Activated CD8-positive, alpha-beta memory T cell treated with anti-CD3 and anti-CD28 coated beads for 1 hour (primary cell): ENCODE measurements at places on chromosomes 2 and 18.
A peak's percentile ranks its signal among the peaks of the same experiment; 100 is the strongest.

- DNase-seq, result no peak
Measured at GRCh38 chr2:28716265-28716865, 35.3 kb upstream of the PPP1CB start.

- no peak for DNase-seq
Measured at GRCh38 chr18:59908799-59909198, 9.0 kb downstream of the PMAIP1 start.

DNA sequence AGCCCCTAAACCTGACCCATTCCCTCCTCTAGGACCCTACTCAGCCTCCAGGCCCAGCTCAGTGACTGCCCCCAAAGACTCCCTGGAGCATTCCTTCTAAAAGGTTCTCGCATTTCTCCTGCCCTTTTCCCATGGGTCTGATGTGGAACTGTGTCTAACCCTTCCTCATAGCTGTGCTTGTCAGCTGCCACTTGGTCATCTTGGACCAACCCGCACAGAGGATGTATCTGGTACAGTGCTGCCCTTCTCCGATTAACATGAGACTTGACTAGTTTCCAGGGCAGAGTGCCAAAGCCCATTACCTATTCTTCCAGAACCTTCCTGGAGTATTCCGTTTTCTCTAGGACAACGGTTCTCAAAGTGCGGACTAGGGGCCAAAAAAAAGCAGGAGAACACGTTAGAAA is 518 bp upstream of the NFU1 start:
- no peak for DNase-seq

DNA sequence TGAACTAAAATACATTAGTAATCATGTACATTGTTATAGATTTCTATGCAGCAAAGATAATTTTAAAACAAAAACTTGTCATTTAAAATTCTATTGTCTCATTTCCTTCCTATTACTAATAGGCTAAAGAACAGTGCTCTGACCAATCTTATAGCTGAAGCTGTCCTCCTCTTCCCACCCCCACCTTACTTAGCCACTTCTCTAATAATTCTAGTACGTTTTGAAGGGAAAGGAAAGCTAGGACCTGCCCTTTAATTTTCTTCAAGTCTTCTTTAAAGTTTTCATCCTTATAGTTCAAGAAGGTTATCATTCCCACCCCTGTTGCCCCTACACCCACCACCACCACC is 121.6 kb downstream of the RBMS1 start:
- DNase-seq, result no peak

DNA sequence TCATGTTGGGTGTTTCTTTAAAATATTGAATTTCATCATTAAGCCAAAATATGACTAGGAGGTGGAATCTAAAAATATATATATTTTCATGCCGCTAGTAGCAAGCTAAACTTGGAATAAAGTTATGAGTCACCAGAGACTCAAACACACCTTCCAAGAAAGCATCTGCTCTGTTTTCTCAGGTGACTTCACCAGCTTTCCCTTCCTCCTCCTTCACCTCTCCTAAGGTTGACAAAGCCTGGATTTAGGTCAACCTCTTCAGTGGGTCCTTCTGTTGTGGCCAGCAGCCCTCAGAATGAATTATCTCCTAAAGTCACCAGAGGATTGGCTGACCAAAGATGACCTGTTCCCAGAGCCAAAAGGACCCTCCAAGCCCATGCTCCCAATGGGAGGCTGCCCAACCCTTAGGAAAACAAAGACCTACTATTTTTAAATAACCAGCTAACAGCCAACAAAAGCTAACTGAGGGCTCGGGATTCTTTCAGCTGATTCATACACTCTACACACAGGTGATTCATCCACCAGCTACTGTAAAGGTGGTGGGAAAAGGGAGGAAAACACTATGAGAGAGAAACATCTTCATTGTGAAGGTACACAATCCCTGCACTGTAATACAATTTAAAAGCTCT is 113.9 kb downstream of the MYO5B start:
- DNase-seq, result no peak

- no peak for DNase-seq
Measured at GRCh38 chr2:67566285-67566684, 169.2 kb downstream of the ETAA1 start.

- peak; percentile 74 for DNase-seq
Measured at GRCh38 chr2:61470122-61470951, 550 bp downstream of the USP34 start.

GRCh38 chr2:46461709-46462171 is 17.6 kb upstream of the TMEM247 start:
- no peak for DNase-seq

GRCh38 chr2:189580658-189581353 is at the start of gene SLC40A1:
Gene SLC40A1 (minus strand): TSS chr2:189580786. CDS start chr2:189580460, 326 bp downstream.
- peak; percentile 20 for DNase-seq

- no peak for DNase-seq
Measured at GRCh38 chr2:52934323-52934898, 833.2 kb upstream of the CHAC2 start.

DNA sequence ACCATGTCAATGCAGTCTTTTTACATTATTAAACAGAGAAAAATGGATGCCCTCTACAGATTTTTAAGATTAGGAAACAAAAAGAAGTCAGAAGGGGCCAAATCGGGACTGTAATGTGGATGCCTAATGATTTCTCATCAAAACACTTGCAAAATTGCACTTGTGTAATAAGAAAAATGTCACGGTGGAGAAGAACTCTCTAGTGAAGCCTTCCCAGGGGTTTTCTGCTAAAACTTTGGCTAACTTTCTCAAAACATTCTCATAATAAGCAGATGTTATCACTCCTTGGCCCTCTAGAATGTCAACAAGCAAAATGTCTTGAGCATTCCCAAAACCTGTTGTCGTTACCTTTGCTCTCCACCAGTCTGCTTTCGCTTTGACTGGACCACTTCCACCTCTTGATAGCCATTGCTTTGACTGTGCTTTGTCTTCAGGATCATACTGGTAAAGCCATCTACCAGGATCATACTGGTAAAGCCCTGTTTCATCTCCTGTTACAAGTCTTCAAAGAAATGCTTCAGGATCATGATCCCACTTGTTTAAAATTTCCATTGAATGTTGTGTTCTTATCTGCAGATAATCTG is 226.8 kb downstream of the TNS1 start:
- DNase-seq, result no peak

DNA sequence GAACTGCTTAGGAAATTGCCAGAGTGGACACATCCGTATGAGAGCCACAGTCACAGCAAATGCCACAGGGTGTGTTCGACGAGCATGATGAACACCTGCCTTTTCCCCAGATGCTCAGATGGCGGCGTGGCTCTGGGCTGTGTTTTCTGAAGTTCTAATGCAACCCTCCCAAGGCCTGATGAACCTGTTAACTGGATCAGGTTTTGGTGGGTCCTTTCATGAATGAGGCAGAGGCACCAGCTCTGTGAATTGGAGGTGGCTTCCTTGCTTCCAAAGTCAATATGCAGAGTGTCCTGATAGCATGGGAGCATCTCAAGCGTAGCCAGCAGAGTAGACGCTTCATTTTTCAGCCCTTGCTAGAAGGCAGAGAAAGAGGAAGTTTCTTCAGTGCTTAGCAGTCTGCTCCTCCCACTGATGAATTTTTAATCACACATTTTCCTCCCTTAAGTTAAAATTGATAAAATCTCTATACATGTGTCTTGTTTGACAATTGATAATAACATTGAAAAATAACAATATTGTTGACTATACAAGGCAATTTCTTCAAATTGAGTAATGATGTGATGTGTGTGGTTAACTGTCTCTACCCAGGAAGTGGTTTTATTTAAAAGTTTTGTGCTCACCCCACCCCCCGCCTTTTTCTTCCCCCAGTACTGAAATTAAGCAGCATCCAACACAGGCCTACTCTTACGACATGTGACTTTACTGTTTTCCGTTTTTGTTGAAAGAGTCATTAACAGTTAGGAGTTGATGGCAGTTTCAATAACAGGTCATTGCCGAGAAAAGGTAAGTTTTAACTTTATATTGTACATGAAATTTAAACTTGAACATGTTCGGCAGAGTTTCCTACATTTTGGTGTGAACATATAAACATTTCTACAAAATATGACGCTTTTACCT is at the start of gene ARHGAP15:
Gene ARHGAP15 (plus strand): TSS at position 739 of the 900 bp plus-strand sequence.
- peak; percentile 37 for DNase-seq

DNA sequence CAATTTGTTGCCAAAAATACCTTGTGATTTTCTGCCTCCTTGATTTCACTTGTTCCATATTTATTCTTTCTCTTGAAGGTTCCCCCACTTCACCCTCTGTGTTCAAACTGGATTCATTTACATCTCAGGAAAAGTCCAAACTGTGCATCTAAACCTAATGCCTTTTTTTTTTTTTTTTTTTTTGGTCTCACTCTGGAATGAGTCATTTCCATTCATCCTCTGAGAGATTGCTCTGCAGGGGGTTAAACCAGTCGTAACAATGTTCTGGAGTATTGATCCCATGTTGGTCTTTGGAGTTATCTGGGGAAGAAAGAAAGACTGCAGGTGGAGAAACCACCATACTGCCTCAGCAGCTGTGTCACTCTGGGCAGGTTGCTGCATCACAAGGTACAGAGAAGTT is 119.7 kb downstream of the TACR1 start:
- no peak for DNase-seq

GRCh38 chr18:48787203-48788151 is 163.3 kb downstream of the SMAD7 start:
- DNase-seq, result no peak

- no peak for DNase-seq
Measured at GRCh38 chr2:105760191-105760590, 15.5 kb downstream of the NCK2 start.

DNA sequence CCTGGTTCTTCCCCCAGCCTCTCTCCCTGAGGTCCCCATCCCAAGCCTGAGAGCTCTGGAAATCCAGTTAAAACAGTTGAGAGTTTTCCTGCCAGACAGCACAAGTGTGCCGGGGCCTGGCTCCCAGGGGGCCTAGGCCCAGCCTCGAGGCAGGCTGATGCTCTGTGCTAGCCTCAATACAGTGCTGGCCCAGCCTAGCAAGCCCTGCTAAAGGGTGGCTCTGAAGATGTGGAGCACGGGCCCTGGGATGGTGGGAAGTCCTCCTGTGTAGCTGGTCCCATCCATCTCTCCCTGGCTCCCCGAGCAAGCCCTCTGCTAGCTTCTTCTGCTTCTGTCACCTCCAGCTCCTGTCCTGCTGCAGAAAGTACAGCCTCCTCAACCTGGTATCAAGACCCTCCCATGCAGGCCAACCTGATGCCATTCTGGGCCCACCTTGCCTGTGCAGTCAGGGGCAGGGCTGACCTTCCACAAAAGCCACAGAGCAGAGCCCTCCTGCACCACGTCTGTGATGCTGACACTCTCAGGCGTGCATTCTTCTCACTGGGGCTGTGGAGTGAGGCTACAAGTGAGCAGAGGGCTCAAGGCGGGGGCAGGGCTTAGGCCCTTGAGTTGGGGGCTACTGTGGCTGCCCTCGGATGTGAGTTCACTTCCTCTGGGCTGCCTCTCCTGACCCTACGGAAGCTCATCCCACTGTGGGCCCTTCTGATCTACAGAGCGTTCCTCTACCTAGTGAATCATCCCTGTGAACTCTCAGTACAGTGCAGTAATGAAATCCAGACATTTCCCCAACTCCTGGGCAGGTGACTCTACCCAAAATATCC is 60.1 kb upstream of the LAPTM4A start:
- no peak for DNase-seq

- no peak for DNase-seq
Measured at GRCh38 chr2:55761024-55761423, 67.4 kb upstream of the PNPT1 start.

DNA sequence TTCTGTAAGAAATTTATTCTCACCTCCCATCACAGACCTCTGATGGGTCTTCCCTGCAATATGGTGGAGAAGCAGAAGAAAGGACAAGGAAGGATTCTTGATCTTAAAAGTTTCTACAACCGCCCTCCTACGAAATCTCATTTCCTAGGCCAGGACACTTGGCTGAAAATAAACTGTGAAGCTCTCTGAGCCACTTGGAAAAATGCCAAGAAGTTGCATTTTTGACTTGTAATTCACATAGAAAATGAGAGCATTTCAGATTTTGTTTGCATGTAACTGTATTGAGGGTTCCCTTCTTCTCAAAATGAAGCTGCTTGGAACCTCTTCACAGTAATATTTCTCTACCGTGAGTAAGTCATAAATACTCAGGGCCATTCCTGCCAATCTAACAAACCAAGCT is 458.3 kb upstream of the SLC14A2 start:
- no peak for DNase-seq

- DNase-seq, result no peak
Measured at GRCh38 chr18:63111671-63112402, 207.7 kb downstream of the BCL2 start.

DNA sequence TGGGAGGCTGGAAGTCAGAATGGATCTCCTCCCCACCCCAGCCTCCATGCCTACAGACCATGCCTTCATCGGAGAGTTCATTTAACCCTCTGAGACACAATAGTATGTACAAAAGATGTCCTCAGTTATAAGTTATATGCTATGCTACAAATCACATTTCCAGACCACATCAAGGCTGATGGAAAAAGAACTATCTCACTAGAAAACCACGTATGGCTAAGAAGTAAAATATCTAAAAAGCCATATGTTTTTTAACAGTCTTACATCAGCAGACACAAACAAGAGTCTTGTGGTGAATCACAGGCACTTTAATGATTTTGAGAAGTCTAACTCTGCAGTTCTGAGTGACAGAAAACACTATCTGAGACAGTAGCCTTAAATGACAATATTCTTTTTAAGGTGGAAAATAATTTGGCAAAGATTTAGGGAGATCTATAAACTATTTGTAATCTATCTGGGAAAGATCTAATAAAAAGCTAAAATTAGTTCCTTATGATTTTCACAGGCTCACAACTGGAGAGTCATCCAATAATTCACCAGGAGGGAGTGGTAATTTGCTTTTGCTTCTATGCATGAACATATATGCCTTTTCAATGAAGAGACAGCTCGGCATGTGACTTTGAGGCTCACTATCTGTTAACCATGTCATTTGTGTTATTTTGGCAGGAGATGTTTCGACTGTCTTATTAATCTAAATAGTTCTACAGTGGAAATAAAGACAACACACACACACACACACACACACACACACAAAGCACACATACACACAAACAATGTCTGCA is 197.5 kb downstream of the IRS1 start:
- no peak for DNase-seq

- DNase-seq, result no peak
Measured at GRCh38 chr18:68017385-68017784, 500.9 kb upstream of the DSEL start.

GRCh38 chr18:44681076-44681970 is 635 bp downstream of the SETBP1 start:
- no peak for DNase-seq

- DNase-seq, result no peak
Measured at GRCh38 chr18:29060349-29060748, 883.4 kb upstream of the CDH2 start.
